Activated naive CD8-positive, alpha-beta T cell treated with anti-CD3 and anti-CD28 coated beads for 36 hours (primary cell): ENCODE measurements at places on chromosomes 7 and 10.

DNA sequence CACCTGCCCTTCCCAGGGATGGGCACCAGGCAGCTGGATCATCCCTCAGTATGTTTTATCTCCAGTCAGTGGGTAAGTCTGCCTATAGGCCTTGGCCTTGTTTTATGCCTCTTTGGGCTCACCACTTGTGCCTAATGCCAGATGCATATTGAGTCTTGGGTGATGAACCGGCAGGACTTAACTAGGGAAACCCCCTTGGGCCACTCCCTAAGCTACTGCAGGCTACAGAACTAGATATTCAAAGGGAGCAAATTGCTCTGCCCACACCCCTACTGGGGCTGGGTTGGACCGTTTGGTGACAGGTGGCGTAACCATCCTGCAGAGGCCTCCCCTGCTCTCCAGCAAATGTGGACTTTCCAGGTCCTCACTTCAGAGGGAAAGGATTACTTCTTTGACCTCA is 115.7 kb upstream of the GDF10 start:
- no peak overlapping the region for H3K4me3 ChIP-seq

DNA sequence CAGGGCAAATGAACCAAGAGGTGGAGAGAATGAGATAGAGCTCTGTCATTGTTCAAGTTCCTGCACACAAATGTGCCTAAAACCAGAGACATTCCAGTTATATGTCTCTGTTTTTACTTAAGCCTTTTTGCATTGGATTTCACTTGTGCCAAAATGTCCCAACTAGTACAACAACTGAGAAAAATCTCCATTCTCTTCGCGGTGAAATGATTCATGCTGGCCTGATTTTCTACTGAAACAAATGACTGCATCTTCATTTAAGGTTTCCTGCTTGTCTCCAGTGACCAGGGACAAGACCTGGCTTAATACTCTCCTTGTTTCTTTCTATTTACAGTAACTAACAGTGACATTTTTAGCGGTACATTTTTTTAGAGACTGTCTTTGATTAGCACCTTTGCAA is 714.9 kb downstream of the KCNMA1 start:
- no peak overlapping the region for H3K4me3 ChIP-seq
- no peak for DNase-seq
- no peaks in the 10 kb centered on the region for H3K4me1 ChIP-seq
- no peaks in the 10 kb centered on the region for H3K36me3 ChIP-seq
- H3K27me3 ChIP-seq: peaks cover 4% of the 10 kb centered on the region

- H3K27ac ChIP-seq: no peak overlapping the region
- H3K27me3 ChIP-seq: peaks cover 13% of the 10 kb centered on the region
- H3K4me1 ChIP-seq: peaks cover 17% of the 10 kb centered on the region
- H3K4me3 ChIP-seq: no peak overlapping the region
- H3K36me3 ChIP-seq: no peaks in the 10 kb centered on the region
Observed at GRCh38 chr7:73721377-73721817, 1.9 kb upstream of the STX1A start.

GRCh38 chr10:8045726-8046494 is 8.6 kb upstream of the GATA3 start:
- peaks cover 52% of the 10 kb centered on the region for H3K4me1 ChIP-seq
- H3K4me3 ChIP-seq: peak overlapping the region; percentile 74
- H3K27me3 ChIP-seq: peaks cover 96% of the 10 kb centered on the region
- no peaks in the 10 kb centered on the region for H3K36me3 ChIP-seq
- H3K27ac ChIP-seq: no peak overlapping the region

- no peak overlapping the region for H3K4me3 ChIP-seq
- H3K27ac ChIP-seq: no peak overlapping the region
- no peaks in the 10 kb centered on the region for H3K27me3 ChIP-seq
- H3K36me3 ChIP-seq: no peaks in the 10 kb centered on the region
Observed at GRCh38 chr10:88082806-88083596, 219.6 kb downstream of the PTEN start.

DNA sequence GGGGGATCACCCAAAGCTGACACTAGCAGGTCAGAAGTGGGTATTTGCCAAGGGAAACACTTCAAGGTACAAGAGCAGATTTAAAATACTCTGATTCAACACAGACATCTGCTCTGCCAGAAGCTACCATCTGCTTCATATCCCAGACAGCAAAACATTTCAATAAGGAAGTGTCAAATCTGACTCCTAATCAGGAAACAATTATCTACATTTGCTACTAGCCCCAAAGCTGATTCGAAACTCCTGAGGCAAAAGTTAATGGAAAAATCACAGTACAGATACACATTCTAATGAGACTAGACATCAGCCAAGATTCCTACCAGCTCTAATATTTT is 48.9 kb downstream of the PARD3 start:
- peaks cover 19% of the 10 kb centered on the region for H3K27me3 ChIP-seq
- H3K27ac ChIP-seq: no peak overlapping the region
- no peak for DNase-seq
- H3K4me3 ChIP-seq: no peak overlapping the region
- H3K4me1 ChIP-seq: peaks cover 2% of the 10 kb centered on the region

- peaks cover 20% of the 10 kb centered on the region for H3K36me3 ChIP-seq
- H3K4me1 ChIP-seq: peaks cover 74% of the 10 kb centered on the region
- peak overlapping the region; percentile 18 for H3K4me3 ChIP-seq
- DNase-seq: peak; percentile 43
- H3K27ac ChIP-seq: peak overlapping the region; percentile 56
Observed at GRCh38 chr7:22675917-22676343, 51.1 kb upstream of the IL6 start.

DNA sequence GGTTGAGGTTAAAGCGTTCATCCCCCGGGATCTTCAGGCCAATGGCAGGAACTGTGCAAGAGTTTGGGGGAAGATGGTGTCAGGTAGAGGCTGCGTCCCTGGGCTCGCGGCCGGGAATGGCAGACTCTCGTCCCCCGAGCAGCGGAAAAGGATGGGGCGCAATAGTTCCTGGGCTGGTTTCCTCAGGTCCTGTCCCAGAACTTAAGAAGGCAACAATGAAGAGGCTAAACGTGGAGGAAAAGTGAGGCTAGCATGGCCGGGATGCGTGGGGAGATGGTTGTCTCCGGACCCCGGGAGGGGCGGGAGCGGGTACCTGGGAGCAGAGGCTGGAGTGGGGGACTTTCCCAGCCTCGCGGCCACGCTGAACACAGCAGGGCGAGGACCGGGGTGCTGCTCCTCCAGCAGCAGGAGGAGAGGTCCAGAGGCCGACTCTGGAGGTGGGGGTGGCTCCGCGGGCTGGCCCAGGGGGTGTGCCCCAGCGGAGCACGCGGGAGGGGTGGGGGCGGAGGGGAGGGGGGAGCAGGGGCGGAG is 882 bp downstream of the IRF5 start:
- peak overlapping the region; percentile 68 for H3K27ac ChIP-seq
- peak overlapping the region; percentile 84 for H3K4me3 ChIP-seq
- H3K4me1 ChIP-seq: peaks cover 28% of the 10 kb centered on the region
- no peak for DNase-seq
- peaks cover 1% of the 10 kb centered on the region for H3K36me3 ChIP-seq
